ENCODE measurements at places on chromosomes 12 and 14.

DNA sequence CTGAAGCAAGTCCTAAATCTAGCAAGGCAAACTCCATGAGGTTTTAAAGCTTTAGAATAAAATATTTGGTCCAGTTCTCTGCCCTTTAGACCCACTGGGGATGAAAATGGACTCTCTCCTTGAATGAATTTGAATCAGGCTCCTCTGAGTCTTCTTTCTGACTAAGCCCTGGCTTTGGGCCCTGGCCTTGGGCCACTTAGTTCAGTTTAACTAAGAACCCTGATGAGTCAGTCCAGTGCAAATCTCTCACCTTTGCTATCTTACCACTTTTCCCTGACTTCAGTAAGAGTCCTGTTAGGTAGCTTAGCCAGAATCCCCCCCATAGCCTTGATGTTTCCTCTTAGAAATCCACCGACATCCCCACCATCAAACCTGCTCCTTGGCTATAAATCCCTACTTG, 427.5 kb downstream of the SNAPC1 start:
- no peak for DNase-seq

DNA sequence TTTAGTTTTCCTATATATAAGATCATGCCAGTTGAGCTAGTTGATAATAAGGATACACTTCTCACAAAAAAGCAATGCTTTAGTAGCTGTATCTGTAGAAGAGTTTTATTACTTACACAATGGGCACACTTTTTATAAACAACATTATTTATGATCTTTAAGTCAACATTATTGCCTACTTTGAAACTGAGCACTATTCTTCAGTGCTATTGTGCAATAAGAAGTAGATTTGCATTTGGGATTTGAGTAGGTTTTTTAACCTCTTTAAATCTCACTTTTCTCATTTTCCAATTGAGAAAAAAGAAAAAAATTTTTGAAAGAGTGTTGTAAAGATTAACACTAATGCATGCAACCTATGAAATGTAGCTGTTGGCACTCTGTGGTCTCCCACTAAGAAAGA, 1198.3 kb downstream of the GALC start:
- DNase-seq, result no peak

GRCh38 chr14:69045857-69046475, 66.9 kb upstream of the ACTN1 start:
- DNase-seq, result no peak

GRCh38 chr12:108849660-108850059, 7.7 kb downstream of the SSH1 start:
- no peak for DNase-seq

- DNase-seq, result no peak
Measured at GRCh38 chr12:52074971-52075724, 4.4 kb upstream of the SMIM41 start.

DNA sequence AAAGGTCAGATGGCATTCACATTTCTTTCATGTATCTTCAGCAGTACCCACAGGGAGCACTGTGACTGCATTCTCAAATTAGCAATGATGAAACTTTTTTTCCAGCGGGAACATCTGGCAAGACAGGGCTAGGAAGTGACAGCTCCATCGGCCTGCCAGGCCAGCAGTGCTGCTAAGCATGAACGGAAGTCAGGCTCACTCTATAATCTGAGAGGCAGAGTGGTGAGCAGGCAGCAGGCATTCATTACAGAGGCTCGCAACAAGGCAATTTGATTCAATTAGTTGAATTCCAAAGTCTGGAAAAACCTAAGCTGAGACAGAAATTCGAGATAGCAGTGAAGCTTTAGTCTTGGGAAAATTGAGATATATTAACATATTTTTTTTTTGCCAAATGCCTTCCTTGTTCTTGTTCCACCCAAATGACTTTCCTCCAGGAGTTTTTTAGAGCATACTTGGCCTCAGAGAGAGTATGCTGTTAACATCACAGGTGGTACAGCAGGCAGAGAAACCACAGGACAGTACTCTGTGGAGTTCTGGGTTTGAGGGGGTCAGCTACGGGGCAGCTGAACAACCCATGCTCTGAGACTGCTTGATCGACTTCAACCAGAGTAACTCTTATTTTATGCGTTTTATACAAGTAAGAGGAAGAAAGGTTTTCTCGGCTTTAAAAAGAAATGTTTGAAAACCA, 414.9 kb downstream of the APAF1 start:
- no peak for DNase-seq

GRCh38 chr12:5204271-5204670, 160.6 kb downstream of the KCNA5 start:
- DNase-seq, result no peak

DNA sequence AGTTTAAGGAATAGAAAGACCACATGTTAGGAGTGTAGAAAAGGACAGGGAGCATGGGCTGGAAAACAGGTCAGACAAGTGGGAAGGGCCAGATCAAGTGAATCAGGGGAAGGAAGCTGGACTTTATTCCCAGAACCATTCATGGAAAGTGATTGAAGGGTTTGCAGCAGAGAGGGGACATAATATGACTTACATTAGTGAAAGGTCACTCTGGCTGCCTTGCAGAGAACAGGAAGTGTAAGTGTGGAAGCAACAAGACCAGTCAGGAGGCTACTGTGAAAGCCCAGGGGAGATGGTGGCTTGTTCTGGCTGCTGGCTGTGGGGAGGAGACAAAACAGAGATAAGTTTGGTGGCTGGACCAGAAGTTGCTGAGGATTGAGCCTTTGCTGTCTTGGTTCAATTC, 69.1 kb downstream of the VCPKMT start:
- no peak for DNase-seq

DNA sequence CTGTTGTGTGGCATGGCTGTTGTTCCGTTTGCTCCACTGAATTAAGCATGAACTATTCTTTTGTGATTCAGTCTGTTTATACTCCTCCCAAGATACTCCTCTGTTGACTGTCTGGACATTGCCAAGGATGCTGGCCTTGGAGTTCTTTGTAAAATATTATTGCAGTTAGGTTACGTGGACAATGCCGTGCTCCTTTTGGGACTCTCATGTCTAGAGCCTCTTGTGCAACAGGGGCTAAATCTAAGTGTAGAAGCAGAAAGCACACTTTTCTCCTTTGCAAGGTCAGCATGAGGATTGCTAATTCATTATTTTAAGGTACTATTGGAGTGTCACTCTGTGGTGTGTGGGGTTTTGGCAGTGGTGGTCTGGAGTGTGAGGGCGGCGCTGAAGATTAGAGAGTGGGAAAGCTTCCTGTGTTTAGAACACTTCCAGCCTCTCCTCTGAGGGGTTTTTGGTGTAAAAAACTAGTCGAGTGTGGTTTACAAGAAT, 125.4 kb downstream of the SAMD4A start:
- DNase-seq, result no peak

DNA sequence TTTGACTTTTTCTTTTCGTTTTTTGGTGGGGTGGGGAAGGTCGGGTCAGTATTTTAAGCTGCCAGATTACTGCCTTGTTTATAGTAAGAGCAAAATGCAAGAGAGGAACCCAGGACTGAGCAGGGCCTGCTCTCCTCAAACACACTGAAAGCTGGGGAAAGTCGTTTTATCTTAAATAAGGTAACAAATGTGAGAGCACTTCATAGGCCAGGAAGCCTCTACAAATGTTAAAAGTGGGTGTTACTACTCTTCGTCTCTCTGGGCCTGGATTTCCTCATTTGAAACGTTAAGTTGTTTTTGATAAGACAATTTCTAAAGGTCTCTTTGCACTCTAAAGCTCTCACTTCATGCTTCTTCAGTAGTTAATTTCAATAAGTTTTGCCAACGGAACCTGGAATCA, 33.8 kb downstream of the PLEKHG7 start:
- no peak for DNase-seq

- DNase-seq, result no peak
Measured at GRCh38 chr12:52331039-52331438, 9.8 kb upstream of the KRT83 start.

GRCh38 chr12:96371790-96372699, 28.2 kb downstream of the CDK17 start:
- DNase-seq, result no peak

GRCh38 chr14:19823765-19824164, 20.2 kb downstream of the OR4N2 start:
- DNase-seq, result no peak

- peak; percentile 67 for DNase-seq
Measured at GRCh38 chr14:68306934-68307789, 485.7 kb downstream of the ZFP36L1 start.

- DNase-seq, result no peak
Measured at GRCh38 chr12:128991716-128992115, 138.4 kb downstream of the GLT1D1 start.

GRCh38 chr12:2580821-2581220, 213.9 kb upstream of the FKBP4 start:
- no peak for DNase-seq

DNA sequence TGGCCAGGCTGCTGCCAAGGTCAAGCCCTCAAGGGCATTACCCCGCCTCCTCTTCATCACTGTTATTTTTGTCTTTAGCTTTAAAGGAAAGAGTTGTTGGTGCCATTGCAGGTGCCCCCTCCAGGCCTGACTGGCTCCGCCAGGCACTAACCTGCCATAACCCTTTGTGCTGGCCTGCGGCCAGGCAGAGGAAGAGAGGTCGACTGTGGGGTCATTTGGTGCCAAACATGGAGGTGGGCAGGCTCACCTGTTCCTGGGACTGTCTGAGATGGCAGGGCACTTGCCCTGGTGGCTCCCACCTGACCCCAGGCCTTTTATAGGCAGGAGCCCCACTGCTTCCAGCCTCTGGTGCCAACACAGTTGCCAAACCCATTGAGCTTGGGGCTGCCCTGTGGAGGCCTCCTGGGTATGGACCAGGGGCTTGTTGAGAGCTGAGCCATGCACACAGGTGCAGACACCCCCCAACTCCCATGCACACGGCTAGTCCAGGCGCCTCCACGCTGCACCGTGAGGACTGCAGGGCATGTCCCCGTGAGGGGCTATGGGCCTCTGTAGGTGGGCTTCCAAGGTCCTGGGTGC, 29.4 kb upstream of the PLD4 start:
- DNase-seq, result no peak

DNA sequence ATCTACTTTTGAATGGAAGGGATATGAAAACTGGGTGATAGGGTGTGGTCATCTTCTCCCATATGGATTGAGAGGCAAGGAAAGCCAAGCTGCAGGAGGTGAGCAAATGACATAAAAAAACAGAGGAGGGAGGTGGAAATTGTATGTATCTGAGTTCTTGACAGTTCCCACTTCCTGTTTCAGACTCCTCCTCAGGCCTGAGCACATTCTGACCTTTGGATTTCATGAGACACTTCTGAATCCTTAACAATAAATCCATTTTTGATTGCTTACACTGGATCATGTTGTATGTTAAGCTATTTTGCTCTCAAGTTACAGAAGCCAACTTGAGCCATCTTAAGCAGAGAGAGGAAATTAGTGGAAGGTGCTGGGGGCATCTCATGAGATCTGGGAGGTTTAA, 11.6 kb upstream of the SRSF5 start:
- DNase-seq, result no peak

DNA sequence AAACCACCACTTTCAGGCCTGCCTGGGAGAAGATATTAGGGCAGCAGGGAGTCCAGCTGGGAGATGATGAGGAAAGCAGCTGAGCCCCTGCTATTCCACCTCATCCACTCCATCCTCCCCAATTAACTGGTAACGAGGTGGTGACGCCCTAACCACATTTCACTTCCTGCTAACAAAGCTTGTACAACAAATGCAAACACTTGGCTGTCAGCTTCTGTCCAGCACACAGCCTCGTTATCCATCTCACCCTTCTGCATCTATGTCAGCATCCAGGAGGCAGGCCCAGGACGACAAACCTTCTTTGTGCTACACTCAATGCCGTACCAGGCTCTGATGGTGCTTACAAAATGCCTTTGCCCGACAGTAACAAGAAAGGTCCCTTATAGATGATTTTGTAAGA, 225.4 kb downstream of the APAF1 start:
- no peak for DNase-seq

GRCh38 chr12:2229661-2230539, 177.1 kb downstream of the CACNA1C start:
- DNase-seq, result no peak

DNA sequence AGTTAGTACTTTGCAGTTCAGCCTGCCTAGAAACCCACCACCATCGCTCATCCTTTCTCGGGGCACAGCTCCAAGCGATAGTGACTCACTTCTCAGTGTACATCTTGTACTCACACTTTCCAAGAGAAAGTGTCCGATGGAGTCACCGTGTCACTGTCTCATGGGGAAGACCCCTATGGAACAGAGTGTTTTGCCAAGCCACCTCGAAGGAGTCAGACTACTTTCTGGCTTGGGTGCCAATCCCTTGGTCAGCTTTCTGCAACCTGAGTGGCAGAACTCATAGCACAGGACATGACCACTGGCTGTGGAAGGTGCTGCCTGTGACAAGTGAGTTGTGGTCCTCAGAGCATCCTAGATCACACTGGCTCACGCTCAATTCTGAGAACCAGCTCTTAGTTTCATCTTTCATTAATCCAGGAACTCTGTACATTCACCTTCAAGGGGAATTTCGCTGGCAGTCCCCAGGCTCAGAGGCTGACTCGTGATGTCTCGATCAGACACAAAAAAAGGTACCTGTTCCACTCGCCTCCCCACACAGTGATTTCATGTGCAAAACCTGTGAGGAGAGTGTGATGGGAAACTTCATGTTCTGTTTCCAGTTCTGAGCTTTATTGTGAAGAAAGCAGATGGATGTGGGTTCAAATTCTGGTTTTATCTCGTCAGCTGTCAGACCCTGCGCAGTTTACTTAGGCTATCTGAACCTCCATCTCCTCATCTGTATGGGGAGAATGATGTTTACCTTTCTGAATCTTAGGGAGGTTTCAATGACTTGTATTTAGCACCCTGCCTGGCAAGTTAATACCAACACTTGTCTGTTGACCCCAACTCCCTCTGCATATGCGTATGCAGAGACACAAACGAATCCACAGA, 127.3 kb upstream of the CCND2 start:
- DNase-seq, result no peak

Measured in mucosa of descending colon (tissue), 3 donors.